AG04450 (cell line): ENCODE measurements at places on chromosomes 6 and 20. TPM values are rescaled to one million over a fixed set of nuclear protein-coding genes. Genes with fewer than 3 reads are reported as not detected.

GRCh38 chr20:45835825-45836224, 2.2 kb downstream of the SNX21 start:
- no peak for DNase-seq

- no peak for DNase-seq
Observed at GRCh38 chr20:6768228-6769140, 998 bp downstream of the BMP2 start.

GRCh38 chr6:170283212-170284081, 7.4 kb downstream of the DLL1 start:
- DNase-seq = no peak

- no peak for DNase-seq
Observed at GRCh38 chr6:121724576-121724975, 289.1 kb downstream of the GJA1 start.

DNA sequence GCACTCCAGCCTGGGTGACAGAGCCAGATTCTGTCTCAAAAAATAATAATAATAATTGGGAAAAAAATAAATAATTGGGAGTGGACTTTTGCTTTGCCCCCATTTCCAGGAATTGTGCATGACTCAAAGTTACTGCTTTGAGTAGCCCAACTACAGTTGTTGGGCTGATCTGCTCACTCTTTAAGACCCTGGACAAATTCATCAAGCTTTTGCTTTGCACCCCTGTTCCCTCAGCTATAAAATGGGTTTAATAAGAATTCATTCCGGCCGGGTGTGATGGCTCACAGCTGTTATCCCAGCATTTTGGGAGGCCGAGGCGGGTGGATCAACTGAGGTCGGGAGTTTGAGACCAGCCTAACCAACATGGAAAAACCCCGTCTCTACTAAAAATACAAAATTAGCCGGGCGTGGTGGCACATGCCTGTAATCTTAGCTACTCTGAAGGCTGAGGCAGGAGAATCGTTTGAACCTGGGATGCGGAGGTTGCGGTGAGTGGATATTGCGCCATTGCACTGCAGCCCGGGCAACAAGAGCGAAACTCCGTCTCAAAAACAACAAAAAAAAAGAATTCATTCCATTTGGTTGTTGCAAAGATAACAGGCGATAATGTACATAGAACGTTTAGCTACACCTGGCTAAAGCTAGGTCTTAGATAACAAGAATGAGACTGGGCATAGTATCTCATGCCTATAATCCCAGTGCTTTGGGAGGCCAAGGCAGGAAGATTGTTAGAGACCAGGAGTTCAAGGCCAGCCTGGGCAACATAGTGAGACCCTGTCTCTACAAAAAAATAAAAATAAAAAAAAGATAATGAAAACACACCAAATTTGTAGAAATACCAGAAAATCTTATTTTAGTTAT, 87.9 kb upstream of the ZNF217 start:
- no peak for DNase-seq

DNA sequence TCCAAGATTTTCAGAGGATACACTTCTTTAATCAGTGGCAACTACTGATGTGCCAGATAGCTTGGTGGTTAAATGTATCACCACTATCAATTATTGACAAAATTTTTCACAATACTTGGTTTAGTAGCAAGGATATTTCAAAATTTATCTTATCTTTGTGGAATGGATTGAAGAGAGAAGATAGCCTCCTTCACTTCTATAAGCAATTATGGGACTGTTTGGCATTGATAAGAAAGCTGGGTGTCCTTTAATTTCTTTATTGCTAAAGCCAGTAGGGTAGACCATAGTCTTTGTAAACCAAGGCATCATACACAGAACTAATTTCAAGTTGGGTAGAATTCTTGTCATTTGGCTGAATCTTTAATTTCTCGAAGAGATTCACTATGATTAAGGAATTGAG, 4.9 kb upstream of the RNF182 start:
- DNase-seq = no peak

- no peak for DNase-seq
Observed at GRCh38 chr6:138654715-138655634, 118.6 kb upstream of the CCDC28A start.

- DNase-seq = no peak
Observed at GRCh38 chr20:57564951-57565642, 4.2 kb downstream of the PCK1 start.

DNA sequence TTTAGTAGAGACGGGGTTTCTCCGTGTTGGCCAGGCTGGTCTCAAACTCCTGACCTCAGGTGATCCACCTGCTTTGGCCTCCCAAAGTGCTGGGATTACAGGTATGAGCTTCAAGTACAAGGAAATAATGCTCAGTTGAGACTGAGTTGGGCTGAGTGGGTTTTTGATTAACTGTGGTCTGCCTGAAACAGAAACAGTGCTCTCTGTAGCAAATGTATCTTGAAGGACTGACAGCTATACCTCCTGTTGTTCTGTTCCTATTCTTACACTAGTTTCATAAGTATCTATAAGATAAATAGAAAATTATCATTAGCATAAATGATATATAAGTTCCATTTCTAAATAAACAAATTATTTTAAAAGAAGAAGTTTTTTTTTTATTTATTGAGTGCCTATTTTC, 142.8 kb upstream of the PTPRK start:
- no peak for DNase-seq

GRCh38 chr6:11532097-11532496, 5.5 kb upstream of the TMEM170B start:
- no peak for DNase-seq

GRCh38 chr6:86192123-86192522, 549.4 kb upstream of the SYNCRIP start:
- no peak for DNase-seq

GRCh38 chr6:52552278-52552643, 24.6 kb downstream of the TRAM2 start:
- no peak for DNase-seq

- no peak for DNase-seq
Observed at GRCh38 chr6:157070403-157071107, 252.8 kb downstream of the TMEM242 start.

DNA sequence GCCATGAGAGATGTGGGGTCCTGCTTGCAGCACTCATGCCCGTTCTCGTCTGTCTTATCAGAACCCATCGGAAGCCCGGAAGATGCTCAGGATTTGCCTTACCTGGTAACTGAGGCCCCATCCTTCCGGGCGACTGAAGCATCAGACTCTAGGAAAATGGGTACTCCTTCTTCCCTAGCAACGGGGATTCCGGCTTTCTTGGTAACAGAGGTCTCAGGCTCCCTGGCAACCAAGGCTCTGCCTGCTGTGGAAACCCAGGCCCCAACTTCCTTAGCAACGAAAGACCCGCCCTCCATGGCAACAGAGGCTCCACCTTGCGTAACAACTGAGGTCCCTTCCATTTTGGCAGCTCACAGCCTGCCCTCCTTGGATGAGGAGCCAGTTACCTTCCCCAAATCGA, 8.3 kb downstream of the PI16 start:
- no peak for DNase-seq

- DNase-seq = no peak
Observed at GRCh38 chr20:19743640-19743995, 14.4 kb upstream of the RIN2 start.

DNA sequence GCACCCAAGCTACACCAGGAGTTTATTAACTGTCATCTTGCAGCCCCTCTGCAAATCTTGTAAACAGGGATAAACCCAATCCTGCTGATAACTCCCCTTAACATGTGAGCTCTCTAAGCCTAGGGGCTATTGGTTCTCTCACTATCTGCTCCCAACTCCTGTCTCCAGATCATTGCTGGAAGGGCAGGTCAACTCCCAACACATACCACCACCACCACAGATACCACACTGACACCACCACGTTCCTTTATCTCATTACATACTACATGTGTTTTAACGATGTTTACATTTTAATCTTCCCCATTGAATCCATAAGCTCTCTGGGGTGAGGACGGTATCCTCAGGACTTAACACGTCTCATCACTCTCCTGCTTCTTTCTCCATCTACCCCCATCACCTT, 51.8 kb downstream of the SIM1 start:
- DNase-seq = no peak

- DNase-seq = peak; percentile 52
Observed at GRCh38 chr6:151292974-151293687, 53.4 kb downstream of the AKAP12 start.

- DNase-seq = no peak
Observed at GRCh38 chr6:26375270-26375669, 7.6 kb upstream of the BTN2A2 start.

DNA sequence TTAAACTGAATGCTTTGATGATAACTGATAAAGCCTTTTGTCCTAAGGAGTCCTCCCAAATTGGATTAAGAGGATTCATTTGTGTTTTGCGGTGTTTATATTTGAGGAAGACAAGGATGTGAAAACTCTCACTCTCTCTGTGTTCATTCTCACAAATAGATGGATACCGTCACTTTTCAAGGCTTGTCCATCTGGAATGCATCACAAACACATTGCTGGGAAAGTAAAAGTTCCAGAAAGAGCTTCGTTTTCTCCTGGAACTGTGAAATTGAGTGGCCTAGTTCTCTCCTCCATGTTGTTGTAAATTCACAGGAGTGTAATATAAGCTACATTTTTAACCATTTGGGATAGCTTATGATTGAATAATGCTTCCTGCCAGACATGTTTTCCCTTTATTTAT, 581.6 kb upstream of the FLRT3 start:
- no peak for DNase-seq

GRCh38 chr20:47557218-47557617, 55.5 kb downstream of the NCOA3 start:
- no peak for DNase-seq

GRCh38 chr6:13445005-13445743, 42.2 kb downstream of the GFOD1 start:
- DNase-seq = no peak

- no peak for DNase-seq
Observed at GRCh38 chr6:155958550-155958949, 502.9 kb upstream of the NOX3 start.

- no peak for DNase-seq
Observed at GRCh38 chr6:28906669-28907068, 17.1 kb downstream of the TRIM27 start.

GRCh38 chr6:34242252-34243130, 5.8 kb downstream of the HMGA1 start:
- DNase-seq = no peak

GRCh38 chr6:169194737-169195136, 58.9 kb downstream of the THBS2 start:
- no peak for DNase-seq

DNA sequence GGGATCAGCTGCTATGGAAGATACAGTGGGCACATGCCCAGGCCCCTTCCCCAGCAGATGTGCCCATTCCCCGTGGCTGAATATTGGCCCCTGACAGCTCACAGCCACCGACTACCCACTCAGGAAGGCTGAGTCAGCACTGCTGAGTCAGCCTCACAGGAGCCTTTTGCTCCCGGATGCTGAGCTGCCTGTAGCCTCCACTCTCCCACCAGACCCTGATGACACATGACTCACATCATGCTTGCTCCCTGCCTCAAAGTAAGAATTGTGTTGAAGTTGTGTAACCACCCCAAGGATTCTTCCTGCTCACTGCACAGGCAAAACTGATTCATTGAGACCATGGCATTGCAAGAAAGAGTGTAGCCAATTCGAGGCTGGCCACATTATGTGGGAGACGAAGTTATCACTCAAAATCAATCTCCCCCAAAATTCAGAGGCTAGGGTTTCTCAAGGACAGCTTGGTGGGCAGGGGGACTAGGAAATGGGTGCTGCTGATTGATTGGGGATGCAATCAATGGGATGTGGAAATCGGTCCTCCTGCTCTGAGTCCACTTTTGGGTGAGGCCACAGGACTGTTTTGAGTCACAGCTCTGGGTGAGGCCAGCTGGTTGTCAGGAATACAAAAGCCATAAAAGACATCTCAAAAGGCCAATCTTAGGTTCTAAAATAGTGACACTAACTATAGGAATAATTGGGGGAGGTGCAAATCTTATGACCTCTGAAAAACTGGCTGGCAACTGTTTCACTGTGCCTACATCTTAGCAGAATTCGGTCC, 556.6 kb upstream of the CDH4 start:
- DNase-seq = peak; percentile 71

- no peak for DNase-seq
Observed at GRCh38 chr20:15379681-15380296, 1042.4 kb upstream of the FLRT3 start.

GRCh38 chr6:14546036-14546435, 428.5 kb downstream of the CD83 start:
- DNase-seq = no peak

DNA sequence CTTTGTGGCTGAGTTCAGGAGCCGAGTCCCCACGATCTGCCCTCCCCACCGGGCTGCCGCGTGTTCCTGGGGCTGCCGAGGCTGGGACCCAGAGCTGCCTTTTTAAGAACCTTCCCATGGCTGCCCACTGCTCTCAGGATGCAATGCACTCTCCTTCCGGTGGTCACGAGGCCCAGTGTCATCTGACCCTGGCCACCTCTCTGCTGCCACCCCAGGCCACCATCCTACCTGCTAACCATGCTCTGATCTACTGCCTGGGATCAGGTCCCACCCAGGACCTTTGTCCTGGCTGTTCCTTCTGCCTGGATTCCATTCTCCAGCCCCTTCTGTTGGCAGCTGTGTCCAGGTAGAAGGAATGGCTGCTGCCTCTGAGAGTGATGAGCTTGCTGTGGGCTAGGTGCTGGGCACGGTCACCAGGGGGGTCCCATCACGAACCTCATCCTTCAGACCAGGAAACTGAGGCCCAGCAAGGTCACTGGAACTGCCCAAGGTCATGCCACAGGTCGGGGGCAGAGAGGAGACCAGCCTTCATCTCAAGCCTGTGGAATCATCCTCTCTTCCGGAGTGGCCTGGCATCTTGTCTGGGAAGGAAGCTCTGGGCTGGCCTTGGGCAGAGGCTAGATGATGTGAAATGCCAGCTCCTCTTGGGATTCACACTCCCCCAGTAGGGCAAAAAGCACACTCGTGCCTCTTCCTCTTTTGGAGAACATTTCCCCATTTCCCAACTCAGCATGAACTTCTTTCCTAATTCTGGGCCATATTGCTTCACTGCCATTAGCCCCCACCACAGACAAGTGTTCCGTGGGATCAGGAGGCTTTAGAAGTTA, 20.5 kb downstream of the PCK1 start:
- no peak for DNase-seq

The NNAT gene
- polyA plus RNA-seq = 54.0 and 59.6 TPM in 2 replicates

The FOXF2 gene
- 17.3 TPM in 2 replicates for polyA plus RNA-seq

The GMPR gene
- 8.2 and 8.6 TPM in 2 replicates for polyA plus RNA-seq

The TRAPPC3L gene
- 0.19 TPM in 1 of 2 replicates, not detected in the other for polyA plus RNA-seq

The SCGN gene
- not detected in 2 replicates for polyA plus RNA-seq

The TMEM170B gene
- 0.22 and 0.26 TPM in 2 replicates for polyA plus RNA-seq

The SUMO4 gene
- 0.17 TPM in 1 of 2 replicates, not detected in the other for polyA plus RNA-seq

The FAM217A gene
- not detected in 2 replicates for polyA plus RNA-seq

The MACROD2 gene
- polyA plus RNA-seq = 0.02 TPM in 1 of 2 replicates, not detected in the other

The MEA1 gene
- polyA plus RNA-seq = 86.5 and 97.9 TPM in 2 replicates
